ENCODE measurements at places on chromosomes 2 and 18.

GRCh38 chr2:159226059-159226461 is 60.4 kb downstream of the WDSUB1 start:
- no peak for DNase-seq

DNA sequence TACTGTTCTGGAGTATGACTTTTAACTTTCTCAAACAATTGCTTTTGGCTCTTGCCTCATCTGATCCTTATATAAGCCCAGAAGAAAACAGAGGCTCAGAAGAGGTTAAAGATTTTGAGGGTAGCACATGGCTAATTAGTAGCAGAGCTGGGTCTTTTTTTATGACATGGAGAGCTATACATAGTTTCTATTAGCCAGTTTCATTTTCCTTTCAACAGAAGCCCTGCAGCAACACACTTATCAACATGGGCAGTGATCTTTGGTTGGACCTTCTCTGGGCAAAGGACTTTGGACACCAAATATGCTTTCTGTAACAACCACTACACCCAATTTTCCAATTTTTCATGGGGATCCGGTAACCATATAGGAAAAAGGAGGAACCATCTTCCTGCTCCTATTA is 64.9 kb downstream of the NCKAP5 start:
- no peak for DNase-seq

GRCh38 chr2:46967990-46968647 is 52.5 kb upstream of the MCFD2 start:
- DNase-seq = no peak

- no peak for DNase-seq
These were observed 381.6 kb upstream of the ID2 start for GRCh38 chr2:8300216-8300615.

- DNase-seq = no peak
These were observed 374.8 kb downstream of the SLC4A3 start for GRCh38 chr2:220002251-220002650.

DNA sequence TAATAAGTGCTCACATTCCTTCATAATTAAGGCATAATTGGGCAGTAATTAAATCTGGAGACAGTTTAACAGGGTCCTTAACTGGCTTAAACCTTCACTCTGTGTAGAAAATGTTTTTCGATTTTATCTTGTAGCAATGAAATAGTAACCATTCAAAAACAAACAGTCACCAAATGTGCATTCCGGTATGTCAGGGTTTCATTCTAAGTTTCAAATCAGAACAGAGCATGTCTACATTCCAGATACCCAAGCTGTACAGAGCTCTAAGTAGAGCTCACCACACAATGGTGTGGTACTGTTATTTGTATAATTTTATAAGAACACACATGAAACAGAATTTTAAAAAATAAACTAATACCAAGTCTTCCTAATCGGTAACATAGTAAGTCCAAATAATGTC is 52.6 kb downstream of the SMAD2 start:
- no peak for DNase-seq

- DNase-seq = no peak
These were observed 55.7 kb downstream of the MEIS1 start for GRCh38 chr2:66490588-66491001.

DNA sequence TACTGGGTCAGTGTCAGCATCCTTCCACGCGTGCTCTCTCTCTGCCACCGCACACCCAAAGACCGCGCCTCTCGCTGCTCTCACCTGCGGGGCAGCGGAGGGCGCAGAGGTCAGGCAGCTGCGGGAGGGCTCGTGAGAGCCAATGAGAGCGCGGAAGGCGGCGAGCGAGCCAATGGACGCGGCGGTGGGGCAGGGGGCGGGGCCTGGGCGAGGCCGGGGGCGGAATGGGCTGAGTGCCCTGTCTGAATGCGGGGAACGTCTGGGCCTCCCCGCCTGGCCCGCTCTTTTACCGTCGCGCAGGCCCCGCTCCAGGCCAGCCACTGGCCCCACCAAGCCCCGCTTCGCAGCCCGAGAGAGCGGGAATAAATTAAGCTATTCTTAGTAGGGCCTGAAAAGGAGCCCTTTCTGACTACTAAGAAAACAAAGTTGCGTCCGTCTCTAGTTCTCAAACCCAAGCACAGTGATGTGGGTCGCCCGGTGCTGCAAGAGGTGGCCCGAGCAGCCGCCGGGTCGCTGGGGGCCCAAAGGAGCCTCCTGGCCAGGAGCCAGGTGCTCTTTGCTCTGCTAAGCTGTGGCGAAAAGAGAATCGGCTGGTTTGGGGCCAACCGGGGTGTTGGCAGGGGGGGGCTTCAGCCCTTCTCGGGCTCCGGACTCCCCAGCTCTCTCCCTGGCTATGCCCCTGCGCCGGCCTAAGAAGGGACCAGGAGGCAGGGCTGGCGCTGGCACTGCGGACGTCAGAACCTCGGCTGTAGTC is 81.1 kb upstream of the GLI2 start:
- DNase-seq = no peak

DNA sequence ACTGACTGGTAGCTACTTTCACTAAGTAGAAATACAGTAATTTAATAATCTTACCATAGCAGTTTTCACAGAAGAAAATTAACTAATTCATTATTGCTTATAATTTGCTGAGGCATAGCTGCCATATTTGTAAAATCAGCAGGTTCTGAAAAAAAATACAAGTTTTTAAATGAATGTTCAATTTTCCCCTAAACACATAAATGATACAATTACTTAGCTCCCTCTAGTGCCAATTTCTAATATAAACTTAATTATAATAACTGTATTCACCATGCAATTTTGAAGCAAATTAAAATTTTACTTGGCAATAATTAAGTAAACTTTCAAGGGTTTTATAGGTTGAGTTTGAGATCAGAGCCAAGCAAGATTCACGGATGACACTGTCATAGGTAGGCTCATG is 1321.6 kb upstream of the ACVR2A start:
- DNase-seq = no peak

- DNase-seq = no peak
These were observed 46.2 kb upstream of the CCDC141 start for GRCh38 chr2:179096090-179096489.

- no peak for DNase-seq
These were observed 21.8 kb downstream of the COLEC12 start for GRCh38 chr18:478681-479080.

- no peak for DNase-seq
These were observed 19.6 kb upstream of the NDUFV2 start for GRCh38 chr18:9082711-9083510.

GRCh38 chr2:158797963-158798700 is 3.0 kb downstream of the DAPL1 start:
- DNase-seq = no peak

DNA sequence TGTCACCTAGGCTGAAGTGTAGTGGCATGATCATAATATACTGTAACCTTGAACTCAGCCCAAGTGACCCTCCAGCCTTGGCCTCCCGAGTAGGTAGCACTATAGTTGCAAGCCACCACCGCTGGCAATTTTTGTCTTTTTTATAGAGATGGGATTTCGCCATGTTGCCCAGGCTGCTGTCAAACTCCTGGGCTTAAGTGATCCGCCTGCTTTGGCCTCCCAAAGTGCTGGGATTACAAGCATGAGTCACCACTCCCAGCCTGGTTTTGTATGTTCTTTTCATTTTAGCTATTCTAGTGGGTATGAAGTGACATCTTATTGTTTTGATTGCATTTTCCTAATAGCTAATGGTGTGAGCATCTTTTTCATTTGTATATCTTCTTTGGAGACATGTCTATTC is 11.3 kb upstream of the EXOC6B start:
- DNase-seq = no peak

DNA sequence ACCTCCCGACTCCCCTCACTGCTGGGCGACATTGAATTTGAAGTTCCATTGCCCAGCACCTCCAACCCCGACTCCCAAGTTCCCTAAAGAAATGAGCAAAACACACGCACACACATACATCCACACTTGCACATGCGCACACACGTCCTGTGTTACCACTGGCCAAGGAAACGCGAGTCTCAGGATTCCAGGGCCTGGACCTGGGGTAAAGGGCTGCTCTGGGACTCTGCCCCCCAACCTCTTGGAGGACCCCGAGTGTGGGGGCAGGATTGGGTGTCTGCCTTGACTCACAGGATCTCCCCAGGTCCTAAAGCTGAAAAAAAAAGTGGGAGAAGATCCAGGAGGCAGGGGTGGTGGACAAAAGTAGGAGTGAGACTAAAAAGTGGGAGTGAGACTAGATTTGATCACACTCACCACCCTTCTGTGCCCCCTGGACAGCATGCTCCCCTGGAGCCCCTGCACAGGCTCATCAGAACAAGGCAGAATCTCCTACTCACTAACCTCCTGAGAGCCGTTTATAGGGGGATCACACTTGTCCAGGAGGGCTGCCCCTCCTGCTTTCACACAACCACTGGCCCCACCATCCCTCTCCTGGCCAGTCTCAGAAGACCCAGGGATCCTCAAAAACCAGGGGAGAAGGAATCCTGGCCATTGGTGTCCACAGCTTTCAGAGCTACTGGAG is 202.2 kb downstream of the TNS1 start:
- no peak for DNase-seq

GRCh38 chr18:41820784-41821183 is 134.2 kb upstream of the PIK3C3 start:
- DNase-seq = no peak

DNA sequence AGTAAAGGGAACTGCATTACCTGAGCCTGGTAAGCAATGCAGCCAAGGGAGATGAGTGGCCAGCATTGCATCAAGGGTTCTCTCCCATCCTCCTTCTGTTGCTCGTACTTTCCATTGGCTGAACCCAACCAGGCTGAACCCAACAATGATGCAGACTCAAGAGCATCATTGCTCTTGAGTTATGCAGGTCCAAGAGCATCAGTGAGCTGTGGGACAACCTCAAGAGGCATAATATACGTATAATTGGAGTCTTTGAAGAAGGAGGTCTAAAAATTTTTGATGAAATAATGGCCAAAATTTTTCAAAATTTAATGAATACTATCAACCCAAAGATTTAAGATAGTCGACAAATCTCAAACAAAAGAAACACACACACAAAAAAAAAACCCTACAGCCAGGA is 213.0 kb downstream of the RNF152 start:
- no peak for DNase-seq

DNA sequence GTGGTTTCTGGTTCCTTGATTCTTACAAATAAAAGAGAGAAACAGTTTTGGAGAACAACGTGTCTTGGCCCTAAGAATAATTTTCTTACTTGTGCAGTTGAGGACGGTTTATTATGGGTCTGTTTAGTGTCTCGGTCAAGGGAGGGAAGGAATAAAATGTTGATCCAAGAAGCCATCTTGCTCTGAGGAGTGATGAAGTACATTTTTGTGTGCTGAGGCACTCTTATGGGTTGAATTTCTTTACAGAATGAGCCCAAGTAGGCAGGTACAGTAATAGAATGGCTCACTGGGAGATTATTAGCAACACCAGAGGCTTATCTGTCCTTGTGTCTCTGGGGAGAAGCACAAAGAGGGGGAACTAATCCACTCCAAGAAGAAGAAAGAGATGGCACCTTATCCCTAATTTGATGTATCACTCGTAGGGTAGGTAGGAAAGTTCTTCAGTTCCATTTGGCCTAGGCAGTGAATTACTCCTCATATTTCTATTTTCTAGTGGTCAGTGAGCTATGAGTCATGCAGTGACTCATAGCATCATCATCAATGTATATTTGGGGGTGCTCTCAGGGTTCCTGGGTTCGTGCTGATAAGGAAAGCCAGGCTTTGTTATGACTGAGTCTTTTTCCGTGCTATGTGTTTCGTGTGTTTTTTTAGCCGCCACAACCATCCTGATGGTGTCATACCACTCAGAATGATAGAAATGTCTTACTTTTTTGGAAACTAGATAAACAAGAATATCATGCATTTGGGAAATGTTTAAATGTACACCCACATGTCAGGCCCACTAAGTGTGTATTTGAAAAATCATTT is 250.1 kb upstream of the CTAGE1 start:
- DNase-seq = no peak

GRCh38 chr2:34670482-34670881 is 1071.4 kb upstream of the FAM98A start:
- no peak for DNase-seq

GRCh38 chr2:17375262-17375661 is 143.0 kb downstream of the RAD51AP2 start:
- no peak for DNase-seq

GRCh38 chr2:121664086-121664485 is 14.8 kb upstream of the CLASP1 start:
- DNase-seq = no peak

- peak; percentile 68 for DNase-seq
These were observed 35.1 kb upstream of the SLC14A1 start for GRCh38 chr18:45688833-45689232.

- DNase-seq = no peak
These were observed 46.4 kb upstream of the MAP4K3 start for GRCh38 chr2:39483534-39483933.

- no peak for DNase-seq
These were observed 221.8 kb downstream of the SPP2 start for GRCh38 chr2:234272069-234272850.

DNA sequence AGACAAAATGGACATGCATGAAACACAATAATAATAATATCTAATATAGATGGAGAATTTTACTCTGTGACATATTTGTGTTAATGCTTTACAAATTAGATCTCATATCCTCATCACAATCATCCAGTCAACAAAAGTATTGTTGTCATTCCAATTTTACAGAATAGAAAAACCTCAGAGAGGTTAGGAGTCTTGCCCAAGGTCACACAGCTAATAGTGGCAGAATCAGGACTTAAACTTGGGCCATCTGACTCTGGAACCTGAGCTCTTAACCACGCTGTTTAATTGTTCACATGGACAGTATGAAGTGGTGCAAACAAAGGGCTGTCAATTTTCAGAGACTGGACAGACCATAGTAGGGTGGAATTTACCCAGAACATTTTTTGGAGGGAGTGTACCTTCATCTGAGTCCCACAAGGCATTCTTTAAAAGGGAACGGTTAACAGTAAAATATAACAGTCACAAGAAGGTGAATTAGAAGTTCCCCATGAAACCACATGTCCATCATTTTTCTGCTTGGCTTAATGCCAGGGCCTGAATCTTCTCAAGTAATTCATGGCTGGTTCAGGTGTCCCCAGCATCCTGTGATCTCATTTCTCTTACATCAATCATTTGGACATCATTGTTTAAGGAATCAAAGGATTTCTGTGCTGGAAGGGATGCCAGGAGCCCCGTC is 35.4 kb upstream of the CCDC93 start:
- no peak for DNase-seq

DNA sequence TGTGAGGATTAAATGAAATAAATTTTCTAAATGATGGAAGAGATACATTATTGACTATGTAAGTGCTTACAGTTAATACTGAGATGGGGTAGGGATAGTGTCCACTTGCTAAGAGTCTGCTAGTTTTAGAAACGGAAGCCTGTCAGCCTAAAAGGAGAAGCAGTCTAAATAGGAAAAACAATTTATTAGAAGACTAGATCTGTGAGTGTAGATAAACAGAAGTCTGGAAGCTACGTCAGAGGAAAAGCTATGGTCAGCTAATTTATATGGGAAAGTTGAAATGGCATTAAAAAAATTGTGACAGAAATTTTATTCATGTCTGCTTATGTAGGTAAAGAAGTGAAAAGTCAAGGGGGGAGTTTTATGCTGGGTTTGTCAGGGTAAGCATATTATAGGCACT is 1338.4 kb upstream of the CHAC2 start:
- no peak for DNase-seq

- DNase-seq = no peak
These were observed 103.6 kb downstream of the DOCK10 start for GRCh38 chr2:224938651-224939182.

Measured in stimulated activated CD4-positive, alpha-beta T cell treated with anti-CD3 and anti-CD28 coated beads, Interleukin-2, amount 100 ng/mL, for 4 hours (primary cell).